ENCODE measurements at places on chromosomes 2 and 18. TPM values are rescaled to one million over a fixed set of nuclear protein-coding genes. Genes with fewer than 3 reads are reported as not detected.
A peak's percentile ranks its signal among the peaks of the same experiment; 100 is the strongest.

GRCh38 chr2:118183381-118183780 lies 95.1 kb downstream of the INSIG2 start:
- no peak for DNase-seq

- no peak for DNase-seq
Measured at GRCh38 chr2:55338268-55338667, 69.2 kb upstream of the MTIF2 start.

- no peak for DNase-seq
Measured at GRCh38 chr2:149015926-149016563, 22.5 kb upstream of the LYPD6B start.

DNA sequence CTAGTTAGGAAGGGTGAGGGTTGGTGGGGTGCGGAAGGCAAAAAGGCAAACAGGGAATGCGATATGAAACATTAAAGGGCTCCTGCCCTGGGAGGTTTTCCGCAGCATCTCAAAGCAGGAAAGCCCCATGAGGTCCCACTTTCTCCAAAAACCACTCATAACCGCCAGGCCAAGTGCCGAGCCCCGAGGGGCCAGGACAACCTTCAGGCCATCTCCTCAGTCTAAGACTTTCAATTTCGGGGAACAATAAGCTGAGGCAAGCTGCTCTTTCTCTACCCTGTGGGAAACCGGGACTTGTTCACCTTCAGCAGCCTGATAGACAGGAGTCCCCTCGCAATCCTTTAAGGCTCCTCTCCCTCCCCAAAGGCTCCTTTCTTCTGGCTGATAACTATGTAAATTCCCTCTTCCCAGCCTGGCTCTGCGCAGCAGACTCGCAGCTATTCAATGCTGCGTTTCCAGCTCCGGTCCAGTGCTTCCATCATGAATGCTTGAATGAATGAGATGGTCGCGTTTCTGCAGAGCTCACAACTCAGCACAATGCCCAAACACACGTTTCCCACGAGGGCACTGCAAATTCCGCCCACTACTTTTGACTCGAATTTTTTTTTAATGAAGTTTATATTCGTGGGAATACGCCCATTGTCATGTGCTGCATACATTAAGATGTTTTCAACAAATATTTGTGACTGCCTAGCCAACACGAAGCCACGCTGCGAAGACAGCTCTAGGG lies 1.4 kb downstream of the LAMA1 start:
- DNase-seq: no peak

- peak; percentile 27 for DNase-seq
Measured at GRCh38 chr2:218895759-218896500, 15.3 kb downstream of the WNT10A start.

DNA sequence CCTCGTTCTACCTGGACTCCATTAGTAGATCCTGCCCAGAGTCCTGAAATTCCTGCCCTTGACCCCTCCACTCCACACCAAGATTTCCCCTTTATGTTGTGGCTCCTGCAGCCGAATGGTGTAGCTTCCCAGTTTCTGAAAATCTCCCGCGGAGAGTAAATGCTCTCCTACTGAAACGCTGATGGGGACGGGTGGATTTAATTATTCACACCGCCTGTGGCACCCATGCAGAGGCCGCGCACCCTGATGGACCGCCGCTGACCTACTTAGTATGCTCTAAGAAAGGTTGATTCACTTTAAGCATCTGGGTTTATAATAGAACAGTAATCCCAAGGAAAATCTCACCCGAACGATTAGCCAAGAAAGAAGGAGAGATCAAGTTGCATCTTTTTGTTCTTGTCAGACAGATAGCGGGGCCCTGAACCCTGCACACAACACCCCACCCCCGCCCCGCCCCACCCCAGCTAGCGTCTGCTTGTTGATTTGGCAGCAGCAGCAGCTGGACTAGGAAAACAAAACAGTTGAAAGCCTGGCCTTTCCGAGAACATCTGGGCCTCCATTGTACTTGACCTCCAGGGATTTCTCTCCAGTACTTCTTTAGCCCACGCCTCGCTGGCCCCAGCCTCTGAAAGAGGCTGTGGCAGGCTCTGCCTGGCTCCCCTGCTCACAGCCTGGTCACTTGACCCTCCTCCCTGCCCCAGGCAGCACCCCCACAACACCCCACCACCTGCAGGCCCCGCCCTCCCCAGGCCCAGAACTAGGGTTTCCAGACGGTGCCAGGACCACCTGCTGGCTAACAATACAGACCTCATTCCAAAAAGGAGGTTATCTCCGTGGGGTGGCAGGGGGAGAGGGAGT lies 53.6 kb downstream of the DPYSL5 start:
- no peak for DNase-seq

DNA sequence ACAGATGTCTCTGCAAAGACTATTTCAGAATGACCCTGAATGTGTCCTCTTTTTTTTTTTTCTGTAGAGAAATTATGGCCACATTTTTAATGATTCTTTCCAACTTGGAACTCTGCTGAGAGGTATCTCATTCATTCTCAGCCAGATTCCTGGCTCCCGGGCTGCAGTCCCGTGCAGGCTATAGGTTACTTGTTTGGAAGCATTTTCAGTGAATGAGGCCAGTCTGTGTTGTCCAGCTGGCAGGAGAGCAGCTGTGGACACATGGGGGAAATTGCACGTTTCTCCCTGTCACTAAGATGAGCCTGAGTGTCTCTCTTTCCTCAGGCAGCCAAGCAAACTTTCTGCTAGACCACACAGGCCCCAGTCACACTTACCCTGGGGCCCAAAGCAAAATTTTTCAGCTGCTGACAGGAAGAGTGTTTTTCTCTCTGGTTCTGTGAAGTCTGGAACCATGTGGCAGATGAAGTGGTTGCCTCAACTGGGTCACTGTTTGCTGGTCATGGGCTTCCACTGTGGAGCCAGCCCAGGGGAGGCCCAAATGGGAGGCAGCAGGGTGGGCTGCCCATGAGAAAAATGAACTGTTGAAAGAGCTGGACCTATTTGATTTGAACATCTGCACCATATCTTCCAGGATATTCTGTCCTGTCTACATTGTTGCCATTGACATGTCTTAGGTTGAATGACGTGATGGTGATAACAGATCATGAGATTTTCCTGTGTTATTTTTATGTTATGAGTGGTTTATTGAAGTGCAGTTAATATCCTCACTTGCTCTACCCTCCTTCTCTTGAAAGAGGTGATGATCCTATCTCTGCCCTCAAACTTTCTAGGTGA lies 431.2 kb downstream of the LPIN1 start:
- DNase-seq: no peak

DNA sequence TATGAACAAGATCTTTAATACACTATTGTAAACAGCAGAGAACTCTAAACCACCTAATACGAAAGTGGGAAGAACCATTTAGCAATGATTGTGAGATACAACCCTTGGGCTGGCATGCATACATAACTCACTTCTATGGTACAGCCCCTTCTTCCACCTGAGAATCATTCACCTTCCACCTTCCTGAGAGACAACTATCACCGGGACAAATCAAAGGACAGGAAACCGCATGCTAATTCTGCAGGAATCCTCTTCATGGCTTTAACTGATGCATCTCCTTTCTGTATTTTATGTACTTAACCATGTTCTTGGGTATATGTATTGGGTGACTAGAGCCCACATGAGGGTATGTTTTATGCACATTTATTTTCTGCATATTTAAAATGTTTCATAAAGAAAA lies 123.2 kb downstream of the TRABD2A start:
- no peak for DNase-seq

- DNase-seq: no peak
Measured at GRCh38 chr2:65666156-65666725, 233.8 kb upstream of the SPRED2 start.

DNA sequence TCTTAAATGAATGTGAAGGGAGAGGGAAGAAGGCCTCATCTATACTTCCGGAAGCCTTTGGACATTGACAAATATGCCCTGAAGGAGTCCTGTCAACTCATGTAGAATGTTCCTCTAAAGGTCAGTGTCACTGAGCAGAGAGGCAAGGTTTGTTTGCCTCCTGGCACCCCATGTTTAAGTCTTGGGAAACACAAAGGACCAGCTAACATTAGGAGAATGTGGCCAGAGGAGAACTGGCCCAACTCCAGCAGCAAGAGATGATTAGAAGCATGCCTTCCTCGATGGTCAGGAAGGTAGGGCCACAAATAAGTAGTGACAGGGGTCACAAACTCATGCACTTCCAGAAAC lies 5.7 kb downstream of the DYSF start:
- DNase-seq: peak; percentile 17

GRCh38 chr2:235831755-235832154 lies 336.4 kb downstream of the GBX2 start:
- no peak for DNase-seq

DNA sequence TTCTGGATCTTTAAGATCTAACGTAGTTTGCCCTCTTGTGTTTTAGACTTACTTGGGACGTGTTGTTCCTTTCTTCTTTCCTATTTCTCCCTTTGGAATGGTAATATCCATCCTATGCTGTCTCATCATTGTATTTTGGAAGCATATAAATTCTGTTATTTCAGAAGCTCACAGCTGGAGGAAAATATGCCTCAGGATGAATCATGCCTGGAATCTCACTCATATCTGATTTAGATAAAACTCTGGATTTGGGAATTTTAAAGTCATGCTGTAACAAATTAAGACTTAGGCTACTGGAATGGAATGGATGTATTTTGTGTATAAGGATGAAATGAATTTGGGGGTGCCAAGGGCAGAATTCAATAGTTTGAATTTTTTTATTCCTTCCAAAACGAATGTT lies 245.2 kb upstream of the GULP1 start:
- no peak for DNase-seq

DNA sequence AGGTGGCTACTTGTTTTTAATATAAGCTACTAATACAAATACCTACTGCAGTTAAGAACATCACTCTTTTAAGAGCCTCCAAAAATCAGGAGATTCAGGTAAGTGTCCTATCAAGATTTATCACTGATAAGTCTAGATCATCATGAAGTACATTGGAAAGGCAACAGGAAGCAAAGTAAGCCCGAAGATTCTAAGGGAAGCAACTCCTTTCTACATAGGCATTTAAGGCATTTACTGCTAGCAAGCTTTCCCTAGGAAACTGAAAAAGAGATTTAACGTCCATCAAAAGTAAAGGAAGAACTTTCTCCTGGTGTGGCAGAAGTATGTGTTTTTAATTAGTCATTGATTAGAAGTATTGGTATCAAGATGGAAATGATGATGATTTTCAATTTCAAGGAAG lies 3.7 kb downstream of the STK17B start:
- DNase-seq: no peak

The TET3 gene
- total RNA-seq: 5.0 TPM

The TUBA4B gene
- not detected for total RNA-seq

The PIEZO2 gene
- total RNA-seq: 7.2 TPM

The MC5R gene
- not detected for total RNA-seq

The GPAT2 gene
- total RNA-seq: 0.33 TPM

The SPATS2L gene
- total RNA-seq: 31.4 TPM

The PER2 gene
- 12.5 TPM for total RNA-seq

Data from liver (tissue), 10 donors.